Activated T-helper 17 cell treated with anti-CD3 and anti-CD28 coated beads, Interleukin-2, amount 50 U/mL, for 72 hours (primary cell): ENCODE measurements at places on chromosomes 4 and X. TPM values are rescaled to one million over a fixed set of nuclear protein-coding genes. Genes with fewer than 3 reads are reported as not detected.
A peak's percentile ranks its signal among the peaks of the same experiment; 100 is the strongest.

ZNF718 gene
- total RNA-seq, result 1.7 TPM

DNA sequence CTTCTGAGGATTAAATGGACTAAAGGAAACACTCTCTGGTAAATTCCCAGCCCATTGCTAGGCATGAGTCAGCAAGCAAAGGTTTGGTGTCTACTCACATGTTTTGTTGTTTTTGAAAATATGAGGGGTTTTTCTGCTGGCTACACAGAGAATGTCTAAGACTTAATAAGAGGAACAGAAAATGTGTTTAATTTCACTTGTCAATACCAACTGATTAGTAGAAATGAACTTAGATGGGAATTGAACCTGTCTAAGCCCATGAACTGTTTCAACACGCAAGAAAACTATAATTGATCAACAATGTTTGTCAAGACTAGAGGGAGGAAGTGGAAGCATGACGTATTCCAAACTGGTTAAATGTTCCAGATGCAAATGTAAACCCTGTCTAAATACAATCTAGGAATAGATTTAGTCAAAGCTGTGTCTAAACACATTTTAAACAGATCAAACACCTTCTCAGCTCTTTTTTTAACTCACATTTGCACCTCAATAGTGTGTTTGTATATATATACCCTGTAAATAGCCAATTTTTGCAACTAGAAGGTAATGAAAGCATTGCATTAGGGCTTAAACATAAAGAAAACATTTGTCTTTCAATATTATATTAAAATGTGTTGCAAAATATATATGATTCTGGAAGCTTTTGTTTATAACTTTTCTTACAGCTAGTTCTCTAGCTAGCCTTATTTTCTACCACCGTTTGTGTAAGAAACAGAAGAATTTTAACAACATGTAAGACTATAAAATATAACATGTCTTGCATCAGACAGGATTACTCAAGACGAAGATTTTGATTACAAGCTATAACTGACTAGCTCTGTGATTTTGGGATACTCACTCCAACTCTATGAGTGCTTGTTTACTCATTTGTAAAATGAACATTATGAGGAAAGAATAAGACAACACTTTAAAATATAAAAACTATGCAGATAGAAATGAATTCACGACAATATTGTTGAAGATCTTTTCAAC lies 607.8 kb downstream of the FSTL5 start:
- no peak for ATAC-seq

CT55 gene
- not detected for total RNA-seq

MAGEA8 gene
- not detected for total RNA-seq

GRCh38 chr4:16544251-16544721 lies 318.0 kb upstream of the TAPT1 start:
- no peak for ATAC-seq

GRCh38 chr4:77600521-77601451 lies 4.8 kb upstream of the CXCL13 start:
- peak; percentile 57 for ATAC-seq

NXF2 gene
- total RNA-seq, result not detected

DNA sequence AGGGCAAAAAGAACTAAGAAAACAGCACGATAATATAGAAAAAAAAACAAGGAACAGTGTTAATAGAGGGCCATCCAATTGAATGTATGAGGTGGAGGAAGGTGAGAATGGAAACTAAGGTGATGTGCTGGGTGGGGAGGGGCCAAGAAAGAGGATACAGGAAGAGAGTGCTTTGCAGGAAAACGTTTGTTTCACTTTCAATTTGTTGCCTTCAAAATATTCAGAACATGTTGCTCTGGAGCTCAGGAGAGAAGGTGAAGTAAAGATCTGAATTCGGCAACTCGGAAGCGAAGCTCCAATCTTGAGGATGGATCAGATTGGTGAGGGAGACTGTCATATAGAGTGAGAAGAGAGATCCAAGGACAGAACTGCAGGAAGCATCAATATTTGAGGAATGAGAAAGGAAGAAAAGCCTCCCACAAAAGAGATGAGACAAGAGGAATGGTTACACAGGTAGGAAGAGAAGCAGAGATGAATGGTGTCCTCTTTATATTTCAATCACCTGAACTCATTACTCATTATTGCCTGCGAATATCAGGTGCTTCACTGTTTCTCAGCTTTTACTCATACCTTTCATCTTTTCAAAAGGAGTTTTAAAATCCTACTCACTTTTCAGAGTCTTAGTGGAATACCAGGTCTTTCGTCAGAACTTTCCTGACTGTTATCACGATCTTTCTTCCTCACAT lies 14.7 kb upstream of the SEC24D start:
- ATAC-seq, result peak; percentile 91

LRRC66 gene
- total RNA-seq, result 0.65 TPM

SPOCK3 gene
- not detected for total RNA-seq

GRCh38 chr4:128782076-128782715 lies 27.3 kb upstream of the JADE1 start:
- peak; percentile 74 for ATAC-seq

TAF7L gene
- not detected for total RNA-seq

GRCh38 chr4:137393044-137393443 lies 139.2 kb downstream of the PCDH18 start:
- ATAC-seq, result no peak

DNA sequence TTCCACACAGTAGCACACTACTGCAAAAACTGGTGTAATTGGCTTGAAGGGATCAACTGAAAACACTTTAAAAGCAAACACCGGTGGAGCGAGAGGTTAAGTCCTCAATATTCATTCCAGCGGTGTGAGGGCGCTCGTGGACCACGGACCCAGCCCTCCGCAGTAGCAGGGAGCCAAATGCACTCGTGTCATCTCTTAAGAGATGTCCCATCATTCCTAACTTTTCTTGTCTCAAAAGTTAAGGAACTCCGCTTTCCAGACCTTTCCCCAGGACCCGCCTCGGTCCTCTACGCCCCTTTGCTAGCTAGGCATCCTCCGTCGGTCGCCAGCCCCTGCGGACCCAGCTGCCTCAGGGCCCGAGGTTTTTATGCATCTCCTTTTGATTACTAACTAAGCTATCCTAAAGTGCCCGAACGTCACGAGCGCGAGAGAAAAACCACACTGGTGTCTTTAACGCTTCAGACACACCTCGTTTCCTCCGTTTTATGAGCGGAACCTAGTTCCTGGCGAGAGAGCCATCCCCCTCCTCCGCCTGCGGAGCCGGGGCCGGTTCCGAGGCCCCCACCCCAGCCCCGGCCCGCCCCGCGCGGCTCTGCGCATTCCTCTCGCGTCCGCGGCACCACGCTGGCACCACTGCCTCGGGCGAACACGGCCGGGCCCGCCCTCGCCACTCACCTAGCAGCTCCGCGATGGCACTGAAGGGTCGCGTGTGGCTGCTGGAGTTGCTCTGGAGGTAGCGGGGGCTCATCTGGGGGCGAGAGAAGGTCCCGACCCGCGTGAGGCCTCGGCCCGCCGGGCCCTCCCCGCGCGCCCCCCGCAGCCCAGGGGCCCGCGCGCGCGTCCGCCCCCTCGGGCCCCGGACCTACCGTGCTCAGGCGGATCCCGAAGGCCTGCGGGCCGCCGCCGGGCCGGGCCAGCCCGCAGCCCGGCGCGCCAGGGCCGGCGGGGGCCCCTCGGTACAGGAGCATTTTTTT lies 723 bp downstream of the MORC4 start:
- peak; percentile 68 for ATAC-seq

RASGEF1B gene
- total RNA-seq, result 0.61 TPM

- no peak for ATAC-seq
Measured at GRCh38 chr4:77959566-77960338, 97.1 kb downstream of the MRPL1 start.

- no peak for ATAC-seq
Measured at GRCh38 chr4:102647117-102647516, 113.7 kb downstream of the MANBA start.

GRCh38 chr4:187467224-187467623 lies 528.3 kb upstream of the ZFP42 start:
- ATAC-seq, result no peak

PHEX gene
- 1.9 TPM for total RNA-seq

CFAP47 gene
- not detected for total RNA-seq

DNA sequence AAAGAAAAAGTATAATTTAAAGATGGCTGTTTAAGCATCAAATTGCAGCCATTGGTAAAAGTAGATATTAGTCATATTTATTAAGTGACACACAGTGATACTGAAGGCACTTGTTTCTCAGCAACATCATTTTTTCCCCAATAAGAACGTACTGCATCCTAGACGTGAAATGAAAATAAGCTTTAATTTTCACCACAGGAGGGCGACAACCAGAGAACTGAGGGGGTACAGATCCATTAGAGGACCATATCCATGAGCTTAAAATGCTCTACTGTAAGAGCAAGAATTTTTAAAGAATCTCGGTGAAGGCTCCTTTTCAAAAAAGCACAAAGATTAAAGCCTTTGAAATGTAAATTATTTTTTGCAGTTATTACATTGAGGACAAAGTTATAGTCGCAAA lies 33.4 kb downstream of the FRG1 start:
- no peak for ATAC-seq

UGT2B10 gene
- total RNA-seq, result not detected

DIAPH2 gene
- total RNA-seq, result 9.0 TPM

DNA sequence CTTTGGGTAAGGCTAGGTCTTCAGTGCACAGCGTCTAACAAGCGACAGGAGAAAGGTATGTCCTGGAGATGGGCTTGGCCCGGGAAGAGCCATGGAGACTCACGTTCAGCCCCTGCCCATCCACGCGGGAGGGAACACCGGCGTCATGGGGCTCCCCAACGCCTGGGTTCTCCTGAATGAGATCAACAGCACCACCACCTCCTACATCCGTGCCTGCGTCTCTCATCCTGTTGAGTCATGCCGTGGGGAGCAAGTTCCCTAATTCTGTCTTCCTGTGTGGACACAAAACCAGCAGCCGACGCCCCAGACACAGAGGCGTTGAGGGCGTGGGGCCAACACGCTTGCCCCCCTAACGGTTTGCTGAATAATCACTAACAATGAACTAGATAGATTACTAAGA lies 20.1 kb upstream of the IL3RA start:
- peak; percentile 77 for ATAC-seq

DNA sequence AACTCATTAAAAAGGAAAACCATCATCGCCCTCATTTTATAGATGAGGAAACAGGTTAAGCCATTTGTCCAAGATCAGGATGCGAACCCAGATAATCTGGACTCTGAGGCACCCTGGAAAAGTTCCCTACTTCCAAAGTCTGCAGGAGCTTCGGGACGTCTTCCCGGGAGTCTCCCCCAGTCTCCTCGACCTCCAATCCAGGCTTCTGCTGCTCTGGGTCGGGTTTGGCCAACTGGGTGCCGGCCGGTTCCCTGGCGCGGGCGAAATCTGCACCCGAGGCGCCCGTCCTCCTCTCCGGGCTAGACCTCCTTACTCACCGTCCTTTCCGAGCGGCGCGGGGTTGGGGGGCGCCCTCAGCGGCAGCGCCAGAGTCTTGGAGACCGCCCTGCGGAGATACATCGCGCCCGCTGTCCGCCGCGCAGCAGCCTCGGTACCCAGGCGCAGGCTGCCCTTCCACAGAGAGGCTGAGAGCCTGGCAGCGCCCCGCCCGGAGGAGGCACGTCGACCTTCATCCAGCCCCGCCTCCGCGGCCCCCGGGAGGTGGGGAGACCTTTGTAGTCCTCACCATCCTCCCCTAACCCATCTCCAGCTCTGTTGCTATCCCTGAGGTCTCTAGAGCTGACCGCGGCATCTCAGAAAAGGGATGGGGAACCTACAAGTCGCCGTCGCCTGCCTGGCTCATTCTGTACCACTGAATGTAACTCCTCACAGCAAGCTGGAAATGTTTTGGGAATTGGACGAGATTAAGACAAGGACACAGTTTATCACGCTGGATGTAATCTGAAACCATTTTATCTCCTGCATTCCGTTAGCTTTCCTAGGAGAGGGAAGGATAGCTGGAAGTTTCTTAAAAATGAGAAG lies at the start of gene MGARP:
MGARP (minus strand) TSS at position 466 of the 861 bp plus-strand sequence; CDS start at position 399, 67 bp downstream.
- peak; percentile 63 for ATAC-seq

ABCB7 gene
- total RNA-seq, result 21.6 TPM

DNA sequence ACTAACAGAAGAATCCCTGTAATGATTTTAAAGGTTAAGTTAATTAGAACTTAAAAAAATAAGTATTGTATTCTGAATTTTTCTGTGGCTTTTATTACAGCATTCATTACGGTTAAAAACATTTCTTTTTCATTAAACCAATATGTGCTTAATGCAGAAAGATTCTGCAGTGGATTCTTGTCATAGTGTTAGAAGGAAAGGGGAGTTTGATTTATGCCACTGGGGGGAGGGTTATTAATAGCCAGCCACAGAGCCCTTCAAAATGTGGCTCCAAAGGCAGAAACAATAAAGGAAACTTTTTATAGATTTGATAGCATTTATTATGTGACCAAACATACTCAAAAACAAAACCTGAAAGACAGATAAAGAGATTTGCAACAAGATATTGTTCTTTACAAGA lies 9.1 kb downstream of the SMAD1 start:
- no peak for ATAC-seq

GRCh38 chrX:9456250-9457074 lies 8.4 kb upstream of the TBL1X start:
- peak; percentile 94 for ATAC-seq

DNA sequence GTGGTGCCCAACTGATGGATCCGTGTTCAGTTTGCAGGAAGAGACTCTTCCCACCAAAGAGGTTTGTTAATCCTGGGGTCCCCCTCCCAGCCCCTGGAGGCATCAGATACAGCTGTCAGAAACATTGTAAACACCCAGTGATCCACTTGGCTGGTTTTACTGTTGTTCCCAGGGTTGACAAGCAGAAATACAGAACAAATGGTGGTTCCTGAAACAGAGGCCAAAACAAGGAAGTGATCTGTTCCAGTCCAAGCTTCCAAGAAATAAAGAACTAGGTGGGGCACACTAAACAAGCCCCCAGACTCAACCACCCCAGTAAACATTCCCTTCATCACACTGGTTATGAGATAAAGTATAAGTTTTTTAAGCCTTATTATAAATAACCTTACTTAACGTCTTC lies 1.4 kb downstream of the TMLHE start:
- no peak for ATAC-seq

DNA sequence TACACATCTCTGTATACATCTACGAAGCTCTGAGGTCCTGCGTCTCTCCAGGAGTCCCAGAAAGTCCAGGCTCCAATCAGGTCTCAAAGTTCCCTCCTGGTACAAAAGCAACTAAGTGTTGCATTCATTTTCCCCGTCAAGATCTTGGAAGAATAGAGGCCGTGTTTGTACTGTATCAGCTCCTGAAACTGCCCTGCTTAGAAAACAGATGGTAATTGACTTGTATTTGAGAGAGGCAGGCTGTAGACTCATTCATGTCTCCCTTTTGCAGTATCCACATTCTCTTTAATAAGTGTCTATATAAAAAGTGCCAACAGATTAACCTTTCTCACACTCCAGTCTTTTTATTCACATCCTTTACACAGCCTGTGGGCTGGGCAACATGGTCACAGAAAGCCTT lies 91.7 kb downstream of the HPGD start:
- ATAC-seq, result no peak

TMPRSS11A gene
- not detected for total RNA-seq
